ENCODE measurements at places on chromosomes 4 and X.

GRCh38 chr4:72712997-72713396, 144.0 kb upstream of the ADAMTS3 start:
- DNase-seq = no peak

DNA sequence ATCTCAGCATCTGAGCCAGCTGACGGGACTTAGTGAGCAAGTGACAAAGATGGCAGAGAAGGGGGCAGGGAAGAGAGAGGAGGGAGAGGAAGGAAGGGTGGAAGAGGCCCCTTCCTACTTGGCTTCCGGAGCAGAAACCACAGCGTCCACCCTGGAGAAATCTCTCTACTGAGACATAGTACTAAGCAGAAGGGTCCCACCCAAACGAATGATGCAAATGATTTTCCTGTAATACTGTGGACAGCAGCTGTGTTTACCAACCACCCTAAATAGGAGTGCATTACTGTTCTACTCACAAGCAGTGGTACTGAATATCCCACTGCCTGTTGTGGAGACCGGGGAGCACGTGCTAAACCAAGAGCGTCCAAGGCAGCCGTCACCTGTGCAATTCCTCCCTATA, 29.4 kb downstream of the DTHD1 start:
- DNase-seq = no peak

DNA sequence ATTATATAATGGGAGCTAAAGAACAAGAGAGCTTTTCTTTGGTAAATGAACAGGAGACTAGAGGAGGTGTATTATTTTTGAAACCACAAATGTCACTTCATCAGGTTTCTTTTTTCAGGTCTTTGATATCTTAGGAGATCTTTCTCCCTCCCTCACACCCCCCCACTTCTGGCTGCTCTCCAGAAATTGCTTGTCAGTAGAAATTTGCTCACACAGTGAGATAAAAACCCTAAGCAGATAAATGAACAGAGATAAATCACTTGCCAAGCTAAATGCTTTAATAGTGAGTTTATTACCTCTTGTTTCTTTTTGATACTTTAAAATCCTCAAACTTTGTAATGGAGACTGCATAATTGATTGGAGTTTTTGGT, 421.2 kb upstream of the TENM3 start:
- no peak for DNase-seq

DNA sequence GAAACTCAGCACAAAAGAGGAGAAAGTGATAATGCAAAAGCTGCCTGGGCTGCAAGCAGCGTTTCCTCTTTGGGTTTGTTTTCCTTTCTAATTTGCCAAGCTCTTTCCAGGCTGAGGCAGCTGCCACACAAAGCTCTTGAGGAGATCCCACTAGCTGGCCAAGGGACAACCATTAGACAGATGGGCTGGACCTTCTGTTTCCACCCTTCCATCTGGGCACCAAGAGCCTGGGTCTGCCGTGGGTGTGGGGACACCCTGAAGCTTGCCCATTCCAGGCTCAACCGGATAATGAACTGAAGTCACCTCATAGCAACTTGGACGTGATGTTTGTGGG, 194.6 kb upstream of the C1QTNF7 start:
- DNase-seq = no peak

DNA sequence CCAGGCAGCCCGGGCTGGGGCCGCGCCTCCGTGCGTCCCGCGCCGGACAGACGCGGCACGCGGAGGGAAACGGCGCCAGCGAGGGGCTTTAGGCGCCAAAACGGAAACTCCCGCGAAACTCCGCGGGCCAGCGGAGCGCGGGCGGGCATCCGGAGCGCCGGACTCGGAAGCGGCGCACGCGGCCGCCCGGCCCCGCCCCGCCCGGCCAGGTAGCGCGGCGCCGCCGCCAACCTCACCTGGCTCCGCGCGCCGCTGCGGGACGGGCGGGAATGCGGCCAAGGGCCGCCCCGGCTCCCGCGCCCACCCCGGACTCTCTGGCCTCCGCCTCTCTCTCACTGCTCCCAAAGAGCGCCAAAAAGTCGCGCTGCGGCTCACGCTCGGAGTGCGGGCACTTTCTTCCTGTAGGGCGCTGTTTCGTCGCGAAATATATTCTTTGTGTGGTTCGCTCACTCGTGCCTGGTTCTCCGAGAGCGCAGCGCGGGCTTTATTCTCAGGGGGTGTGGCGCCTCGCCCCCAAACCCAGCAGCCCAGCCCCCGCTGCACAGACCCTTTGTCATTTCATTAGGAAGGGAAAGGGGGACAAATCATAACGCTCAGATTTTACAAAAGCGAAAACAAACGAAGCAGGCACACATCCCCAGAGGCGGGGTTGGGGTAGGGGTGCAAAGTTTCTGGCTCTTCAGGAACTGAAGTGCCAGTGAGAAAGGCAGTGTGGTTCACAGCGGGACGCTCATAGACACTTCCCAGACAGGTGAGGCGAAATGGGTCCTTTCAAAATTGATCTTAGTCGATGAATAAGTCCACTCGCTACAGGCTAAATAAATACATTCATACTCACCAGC, 961 bp upstream of the MBNL3 start:
- DNase-seq = no peak

- no peak for DNase-seq
Measured at GRCh38 chr4:137065311-137065710, 467.0 kb downstream of the PCDH18 start.

- DNase-seq = no peak
Measured at GRCh38 chr4:63211375-63211774, 1197.9 kb downstream of the TECRL start.

DNA sequence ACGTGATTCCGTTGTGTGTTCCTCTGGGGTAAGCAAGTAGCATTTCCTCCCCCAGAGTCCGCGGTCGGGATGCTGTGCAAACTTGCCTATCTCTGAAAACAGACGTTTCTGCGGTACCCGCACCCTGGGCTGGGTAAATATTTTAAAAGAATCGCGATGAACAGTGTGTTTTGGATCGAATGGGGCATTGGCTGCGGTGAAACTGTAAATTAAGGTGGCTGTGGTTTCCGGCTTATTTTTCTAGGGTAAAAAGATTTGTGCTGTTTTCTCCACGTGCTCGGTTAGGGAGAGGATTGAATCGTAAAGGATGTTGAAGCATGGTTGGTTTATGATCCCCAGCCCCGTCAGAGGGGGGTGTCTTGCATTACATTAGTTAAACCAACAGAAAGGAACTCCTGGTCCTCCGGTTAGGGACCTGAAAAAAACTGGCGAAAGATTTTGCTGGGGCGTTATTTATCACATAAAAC, 1.2 kb downstream of the HHIP start:
- no peak for DNase-seq

DNA sequence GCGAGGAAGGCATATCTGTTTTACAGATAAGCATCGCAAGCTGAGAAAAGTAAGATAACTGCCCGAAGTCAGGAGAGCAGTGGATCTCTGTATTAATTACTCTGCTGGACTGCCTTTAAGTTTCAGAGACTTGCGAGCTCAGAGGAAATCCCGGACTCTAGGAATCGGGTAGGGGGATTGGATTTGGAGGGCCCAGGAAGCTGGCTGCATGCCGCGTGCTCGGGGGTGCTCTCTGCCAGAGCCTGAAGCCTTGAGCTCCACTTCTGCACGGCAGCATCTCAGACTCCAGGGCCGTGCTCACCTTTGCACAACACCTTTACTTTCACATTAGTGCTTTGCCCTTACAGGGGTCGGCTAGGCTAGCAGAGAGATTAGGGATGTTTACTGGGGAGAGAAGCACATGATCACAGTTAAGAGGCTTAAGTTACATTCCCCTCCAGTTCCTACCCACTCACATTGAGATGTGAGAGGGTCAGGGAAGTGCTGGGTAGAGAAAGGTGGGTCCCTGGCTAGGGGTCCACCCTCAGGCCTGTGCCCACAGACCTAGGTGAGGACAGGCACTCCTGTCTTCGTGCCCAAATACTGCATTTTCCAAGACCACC, 57.0 kb downstream of the TRIML1 start:
- DNase-seq = no peak

DNA sequence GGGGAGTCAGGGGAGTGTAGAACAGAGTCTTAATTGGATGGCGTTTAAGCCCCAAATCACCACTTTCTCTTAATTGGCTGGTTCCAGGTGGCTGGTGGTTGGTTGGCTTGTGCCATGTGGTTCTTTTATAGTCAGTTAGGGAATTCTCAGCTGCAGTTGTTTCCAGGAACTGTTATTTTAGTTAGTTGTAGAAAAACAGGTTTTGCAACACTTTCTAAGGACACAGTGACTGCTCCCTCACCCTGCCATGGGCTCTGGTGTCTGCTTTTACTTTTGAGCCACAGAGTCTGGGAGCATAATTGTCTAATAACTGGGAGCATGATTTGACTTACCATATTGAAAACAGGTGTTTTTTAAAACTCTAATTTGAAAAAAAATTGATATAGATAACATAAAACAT, 75.8 kb upstream of the PCDH18 start:
- no peak for DNase-seq

DNA sequence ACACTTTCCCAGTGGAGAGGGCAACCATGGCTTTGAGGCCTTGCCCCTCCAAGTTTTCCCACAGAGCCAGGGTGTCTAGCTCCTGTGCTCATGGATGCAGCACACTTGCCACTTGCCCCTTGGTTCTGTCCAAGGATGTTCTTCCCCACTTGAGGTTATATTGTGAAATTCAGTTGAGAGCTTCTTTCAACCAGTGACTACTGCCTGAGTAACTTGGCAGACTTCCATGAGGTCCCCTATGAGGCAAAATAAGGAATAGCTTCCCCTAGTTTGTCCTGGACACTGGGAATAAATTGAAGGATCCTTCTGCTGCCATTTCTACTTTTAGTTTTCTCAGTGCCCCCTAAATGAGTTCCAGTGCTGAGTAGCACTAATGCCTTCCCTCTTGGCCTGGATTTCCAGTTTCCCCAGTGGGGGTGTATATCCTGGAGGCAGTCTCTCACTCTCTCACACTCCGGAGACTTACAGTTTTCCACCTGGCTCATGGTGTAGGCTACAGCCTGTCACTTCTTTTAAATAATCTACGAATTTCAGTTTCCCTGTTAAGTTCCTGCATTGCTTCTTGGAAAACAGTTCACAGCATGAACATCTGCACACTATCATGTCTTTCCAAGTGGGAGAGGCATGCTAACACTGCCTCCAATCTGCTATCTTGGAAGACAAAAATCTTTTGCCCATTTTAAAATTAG, 36.4 kb upstream of the ADH4 start:
- no peak for DNase-seq

DNA sequence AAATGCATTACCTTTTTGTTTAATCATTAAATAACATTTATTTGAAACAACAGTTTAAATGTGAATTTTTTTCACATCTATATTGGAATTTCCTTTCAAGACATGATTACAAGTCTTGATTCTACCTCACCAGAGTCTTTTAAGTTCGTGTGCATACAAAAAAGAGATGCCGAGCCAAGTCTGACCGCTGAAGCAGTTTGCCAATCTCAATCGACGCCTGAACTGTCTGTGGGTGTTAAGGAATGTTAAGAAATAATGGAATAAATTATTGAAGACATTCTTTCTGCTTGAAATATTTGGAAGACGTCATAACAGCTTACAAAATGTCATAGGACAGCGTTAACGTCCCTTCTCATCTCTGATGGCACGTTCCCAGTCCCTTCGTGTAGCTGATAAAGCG, 27.9 kb upstream of the TNIP3 start:
- DNase-seq = no peak

- DNase-seq = no peak
Measured at GRCh38 chr4:153791746-153792617, 3.1 kb upstream of the SFRP2 start.

GRCh38 chrX:29787656-29788055, 427.7 kb upstream of the MAGEB2 start:
- no peak for DNase-seq

GRCh38 chr4:80266253-80266901, at the start of gene FGF5:
Gene FGF5 (plus strand): TSS chr4:80266664. CDS start chr4:80266825, 161 bp downstream.
- no peak for DNase-seq

GRCh38 chr4:27678027-27678426, 817.4 kb downstream of the STIM2 start:
- no peak for DNase-seq

DNA sequence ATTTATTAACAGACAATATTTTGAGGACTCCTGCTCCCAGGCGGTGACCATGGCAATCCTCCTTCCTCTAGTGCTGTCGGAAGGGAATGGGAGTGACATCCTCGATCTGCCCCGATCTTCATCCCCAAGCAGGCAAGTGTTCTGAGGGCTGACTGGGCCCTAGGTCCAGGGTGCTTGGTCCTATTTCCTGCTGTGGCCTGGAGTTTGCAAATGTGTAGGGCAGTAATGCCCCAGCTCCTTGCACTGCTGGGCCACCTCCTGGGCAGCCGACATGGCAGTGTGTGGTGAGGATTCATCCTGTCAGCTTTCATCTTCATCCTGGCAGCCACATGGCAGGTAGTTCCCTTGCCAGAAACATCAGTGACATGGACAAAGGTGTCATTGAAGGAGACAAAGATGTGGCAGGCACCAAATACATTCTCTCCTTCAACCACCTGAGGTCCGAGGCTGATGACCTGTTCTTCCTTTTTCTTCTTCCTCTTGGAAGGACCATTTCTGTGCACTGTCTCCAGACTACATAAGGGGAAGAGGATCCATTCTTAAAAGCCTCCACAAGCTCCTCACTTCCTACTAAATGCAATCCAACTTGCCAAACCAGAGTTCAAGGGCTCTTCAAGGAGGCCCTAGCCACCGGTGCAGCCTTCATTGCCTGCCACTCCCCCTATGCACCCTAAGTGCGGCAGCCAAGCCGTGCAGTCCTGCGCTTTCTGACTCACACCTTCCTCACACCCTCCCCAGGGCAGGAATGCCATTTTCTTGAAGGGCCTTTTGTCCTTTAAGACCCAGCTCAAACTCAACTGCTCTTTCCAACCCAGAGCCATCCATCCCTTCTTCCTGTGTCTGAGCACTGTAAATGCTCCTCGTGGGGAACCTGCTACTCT, 65.7 kb downstream of the TMEM154 start:
- DNase-seq = no peak

GRCh38 chrX:1300449-1300848, 31.8 kb downstream of the CSF2RA start:
- no peak for DNase-seq

DNA sequence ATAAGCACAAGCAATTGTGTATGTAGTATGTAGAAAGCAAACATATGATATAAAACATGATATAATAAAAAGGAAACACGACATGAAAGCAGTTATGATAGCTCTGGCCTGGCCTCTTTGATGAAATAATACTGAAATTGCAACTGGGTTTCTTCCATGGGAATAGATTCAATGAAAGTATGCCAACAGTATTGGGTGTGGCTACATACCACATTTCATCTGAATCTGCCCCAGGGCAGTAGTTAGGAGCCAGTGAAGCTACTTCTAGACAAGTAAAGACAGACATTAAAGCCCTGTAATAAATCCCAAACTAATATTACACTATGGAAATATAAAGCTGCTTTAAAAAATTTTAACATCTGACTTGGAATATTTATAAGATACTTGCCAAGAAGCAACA, 207.3 kb downstream of the FBXW7 start:
- no peak for DNase-seq

Measured in stimulated activated CD4-positive, alpha-beta T cell treated with anti-CD3 and anti-CD28 coated beads, TNF-alpha, amount 100 ng/mL, for 1 hour (primary cell).